ENCODE measurements at places on chromosomes 12 and 14.

DNA sequence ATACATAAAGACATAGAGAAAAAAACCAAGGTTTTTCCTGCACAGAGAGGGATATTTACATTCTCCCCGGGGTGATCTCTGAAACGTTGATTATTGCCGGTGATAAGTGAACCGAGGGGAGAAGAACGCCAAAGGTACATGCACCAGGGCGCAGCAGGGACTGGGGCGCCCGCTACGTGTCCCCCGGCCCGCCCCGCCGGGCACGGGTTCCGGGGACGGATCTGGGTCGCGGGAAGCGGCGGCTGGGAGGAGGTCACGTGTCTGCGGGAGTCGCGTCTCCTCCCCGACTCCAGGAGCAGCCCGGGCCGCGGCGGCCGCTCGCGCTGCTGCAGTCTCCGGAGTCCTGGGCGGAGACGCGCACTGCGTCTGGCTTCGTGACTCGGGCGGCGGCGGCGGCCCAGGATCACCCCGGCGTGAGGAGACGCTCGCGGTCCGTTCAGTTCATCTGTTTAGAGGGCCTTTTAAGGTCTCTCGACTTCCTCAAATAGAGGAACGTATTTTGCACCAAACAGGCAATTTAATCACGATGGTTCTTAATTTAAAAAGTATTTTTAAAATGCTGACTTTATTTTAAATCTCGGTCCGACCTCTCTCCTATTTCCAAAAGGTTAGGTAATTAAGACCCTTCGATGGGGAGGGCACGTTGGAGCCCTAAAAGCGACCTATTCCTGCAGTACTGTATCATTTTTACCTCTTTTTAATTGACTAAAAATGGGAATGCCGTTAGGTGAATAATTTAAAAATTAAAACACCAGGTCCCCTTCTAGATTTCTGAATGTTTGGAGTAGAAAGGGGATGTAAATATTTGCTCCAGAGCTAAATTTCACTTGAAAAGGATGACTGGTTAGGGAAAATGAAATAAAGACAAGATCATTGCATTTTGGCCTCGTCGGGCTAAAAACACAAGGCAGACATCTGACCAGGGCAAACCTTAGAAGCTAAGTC is 1.8 kb upstream of the BHLHE41 start:
- DNase-seq, result no peak

GRCh38 chr14:76924371-76925096 is 98.3 kb downstream of the LRRC74A start:
- DNase-seq, result no peak

GRCh38 chr12:18932715-18933114 is 194.8 kb downstream of the CAPZA3 start:
- no peak for DNase-seq

DNA sequence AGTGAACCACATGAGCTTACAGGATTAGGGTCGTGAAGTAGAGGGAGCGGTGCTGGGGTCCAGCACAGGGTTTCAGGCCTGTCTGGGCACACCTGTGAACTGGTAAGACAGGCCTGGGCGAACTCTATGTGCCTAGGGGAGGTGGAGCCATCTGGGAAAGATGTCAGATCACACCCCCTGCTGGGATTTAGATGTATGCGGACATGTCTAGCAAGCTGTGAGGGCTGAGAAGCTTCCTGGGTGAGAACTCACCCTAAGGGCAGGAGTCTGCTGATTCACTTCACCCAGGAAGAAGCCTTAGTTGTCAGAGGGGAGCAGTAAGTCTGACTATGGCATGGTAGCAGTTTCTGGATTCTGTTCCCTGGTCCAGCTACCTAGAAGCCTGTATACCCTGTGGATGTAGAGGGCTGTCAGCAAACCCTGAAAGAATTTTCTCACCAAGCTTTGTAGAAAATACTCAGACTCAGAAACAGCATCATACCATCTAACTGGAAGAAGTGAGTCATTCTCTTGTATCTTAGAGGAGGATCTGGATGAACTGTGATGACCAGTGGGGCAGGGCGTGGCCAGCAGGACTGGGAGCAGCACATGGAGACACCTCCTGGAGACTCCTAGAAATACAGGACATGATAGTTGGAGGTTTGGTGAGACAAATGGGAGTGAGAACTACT is 11.2 kb upstream of the PYGL start:
- no peak for DNase-seq

GRCh38 chr12:103468837-103469236 is 26.9 kb downstream of the C12orf42 start:
- no peak for DNase-seq

- DNase-seq, result no peak
Observed at GRCh38 chr14:105066240-105067071, 1.2 kb upstream of the GPR132 start.

GRCh38 chr14:104597576-104597975 is 7.0 kb downstream of the TMEM179 start:
- no peak for DNase-seq

- no peak for DNase-seq
Observed at GRCh38 chr12:49672301-49673217, 34.6 kb downstream of the FMNL3 start.

DNA sequence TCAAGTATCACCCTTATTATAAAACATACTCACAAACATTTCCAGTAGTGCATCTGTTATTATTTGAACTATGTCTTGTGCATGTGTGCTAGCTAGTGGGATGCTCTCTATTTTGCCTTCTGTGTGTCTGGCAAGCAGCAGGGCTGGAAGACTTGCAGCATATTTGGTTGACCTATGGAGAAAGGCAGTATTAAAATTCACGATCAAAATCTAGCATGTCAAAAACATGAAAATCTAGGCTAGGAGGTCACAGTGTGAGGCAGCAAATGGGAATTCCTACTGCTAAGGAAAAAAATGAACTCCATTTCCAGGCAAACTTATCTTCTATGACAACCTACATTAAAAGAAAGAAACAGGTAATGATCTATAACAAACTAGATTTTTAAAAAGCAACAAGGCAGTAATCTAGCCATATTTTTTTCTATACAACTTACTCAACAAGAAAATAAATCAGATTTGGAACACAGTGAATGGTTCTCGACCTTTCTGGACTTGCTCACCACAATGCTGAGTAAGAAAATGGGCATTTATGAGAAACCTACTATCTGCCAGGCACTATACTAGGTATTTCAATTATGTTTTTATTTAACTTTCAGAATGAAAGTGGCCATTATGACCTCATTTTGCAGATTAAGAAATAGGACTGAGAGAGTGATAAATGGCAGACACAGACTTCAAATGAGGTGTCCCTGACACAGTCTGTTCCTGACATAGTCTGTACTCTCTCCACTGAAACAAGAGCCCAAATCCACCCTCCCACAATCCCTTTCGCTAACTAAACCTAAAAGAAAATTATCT is 96.8 kb downstream of the TXNDC16 start:
- no peak for DNase-seq

DNA sequence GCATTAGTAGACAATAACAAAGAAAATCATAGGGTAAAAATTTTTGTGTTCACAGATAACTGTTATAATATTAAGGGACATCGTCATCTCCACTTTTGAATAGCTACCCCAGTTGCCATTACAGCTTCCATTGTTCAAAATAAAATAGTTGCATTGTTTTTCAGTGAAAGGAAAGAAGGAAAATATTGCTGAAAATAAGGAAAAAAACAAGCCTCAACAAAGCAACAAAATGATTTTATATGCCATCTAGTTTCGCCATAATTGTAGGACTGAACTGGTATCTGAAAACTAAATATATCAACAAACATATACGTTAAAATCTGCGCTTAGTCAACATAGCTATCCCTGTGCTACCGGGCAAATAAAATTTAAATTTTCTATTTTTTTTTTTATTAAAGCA is 3.3 kb downstream of the CDK17 start:
- no peak for DNase-seq

GRCh38 chr14:57486767-57487379 is 6.8 kb downstream of the CCDC198 start:
- no peak for DNase-seq

DNA sequence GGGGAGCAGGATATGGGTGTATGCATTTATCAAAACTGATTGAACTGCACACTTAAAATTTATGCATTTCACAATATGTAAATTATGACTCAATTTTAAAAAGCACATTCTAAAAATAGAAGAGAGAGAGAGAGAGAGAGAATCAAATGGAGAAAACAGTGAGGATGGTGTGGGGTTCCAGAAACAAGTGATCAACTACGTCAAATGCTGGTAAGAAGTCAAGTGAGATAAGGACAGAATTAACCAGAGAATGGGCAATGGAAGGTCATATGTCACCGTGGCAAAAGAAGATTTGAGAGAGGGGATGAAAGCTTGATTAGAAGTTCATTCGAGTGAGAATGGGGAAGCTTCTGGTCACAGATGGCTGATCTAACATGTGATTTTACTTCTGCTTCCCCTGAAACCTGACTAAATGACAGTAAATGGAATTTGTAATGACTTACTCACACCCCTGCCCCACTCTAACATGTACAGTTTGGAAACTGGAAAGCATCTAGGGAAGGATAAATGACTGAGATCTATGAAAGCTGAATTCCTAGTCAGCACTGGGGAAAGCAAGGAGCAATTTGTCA is 276.5 kb upstream of the AMIGO2 start:
- DNase-seq, result no peak

Measured in stimulated activated CD8-positive, alpha-beta memory T cell treated with anti-CD3 and anti-CD28 coated beads, Interleukin-12 subunit alpha, Interleukin-12 subunit beta, amount 100 ng/mL, for 4 hours (primary cell).